NCI-H82 (cell line): ENCODE measurements at places on chromosomes 5 and 9.

DNA sequence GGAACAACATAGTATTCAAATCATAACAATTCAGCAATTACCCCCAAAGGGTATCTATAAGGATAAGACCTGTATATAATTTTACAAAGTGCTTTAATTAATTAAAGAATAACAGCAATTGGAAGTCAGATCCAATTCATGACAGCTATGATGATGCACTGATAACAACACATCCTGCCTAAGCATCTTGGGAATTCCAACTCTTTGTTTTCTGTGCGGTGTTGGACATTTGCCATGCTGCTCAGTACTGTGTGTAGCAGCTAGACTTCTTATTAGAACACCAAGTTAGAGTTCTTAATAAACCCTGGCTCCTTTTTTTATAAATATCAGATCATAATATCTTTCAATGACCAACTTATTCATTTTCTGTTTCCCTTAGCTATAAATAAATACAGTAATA lies 209.0 kb downstream of the SEC61B start:
- DNase-seq: no peak

- no peak for DNase-seq
Measured at GRCh38 chr9:109270971-109271925, 49.6 kb downstream of the EPB41L4B start.

DNA sequence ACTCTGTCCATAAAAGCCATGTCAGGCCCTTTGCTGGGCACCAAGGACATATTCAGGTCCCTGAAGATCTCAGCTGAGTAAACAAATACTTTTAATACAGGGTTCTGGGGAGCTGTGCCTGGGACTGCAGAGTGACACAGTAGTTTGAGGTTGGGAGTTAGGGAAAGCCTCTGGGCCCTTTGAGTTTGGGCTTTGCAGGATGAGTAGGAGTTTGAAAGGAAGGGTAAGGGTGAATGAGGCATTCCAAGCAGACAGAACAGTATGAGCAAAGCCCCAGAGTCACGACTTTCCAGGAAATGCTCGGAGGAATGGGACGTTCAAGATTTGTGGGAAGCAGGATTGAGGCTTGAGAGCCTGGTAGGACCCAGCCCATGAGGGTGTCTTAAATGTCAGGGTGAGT lies 13.3 kb downstream of the CRB2 start:
- DNase-seq: no peak

GRCh38 chr9:78314550-78314949 lies 17.6 kb downstream of the PSAT1 start:
- DNase-seq: no peak

DNA sequence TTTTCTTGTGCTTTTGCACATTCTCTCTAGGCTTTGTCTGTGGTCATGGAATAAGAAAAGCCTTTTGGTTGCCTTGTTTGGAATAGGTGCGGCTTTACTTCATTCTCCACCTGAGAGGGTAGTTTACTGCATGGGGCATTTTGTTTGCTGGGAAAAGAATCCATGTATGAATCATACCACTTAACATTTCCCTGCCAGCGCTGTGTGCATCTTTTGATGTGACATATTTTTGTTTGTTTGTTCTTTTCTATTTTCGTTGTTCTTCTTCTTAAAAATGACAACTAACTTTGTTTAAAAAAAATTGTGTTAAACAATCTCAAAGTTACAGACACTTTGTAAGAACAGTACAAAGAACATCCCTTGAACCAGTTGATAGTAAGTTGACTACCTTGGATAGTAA lies 113.2 kb downstream of the GCNT1 start:
- no peak for DNase-seq

- peak; percentile 42 for DNase-seq
Measured at GRCh38 chr9:120482424-120483186, 97.4 kb downstream of the CDK5RAP2 start.

- DNase-seq: no peak
Measured at GRCh38 chr5:87210743-87211142, 56.9 kb upstream of the RASA1 start.

- no peak for DNase-seq
Measured at GRCh38 chr9:138052322-138052615, 174.7 kb downstream of the CACNA1B start.

GRCh38 chr9:132880324-132880661 lies 1.6 kb downstream of the SPACA9 start:
- no peak for DNase-seq

- DNase-seq: no peak
Measured at GRCh38 chr5:142153674-142154448, 45.3 kb downstream of the NDFIP1 start.

DNA sequence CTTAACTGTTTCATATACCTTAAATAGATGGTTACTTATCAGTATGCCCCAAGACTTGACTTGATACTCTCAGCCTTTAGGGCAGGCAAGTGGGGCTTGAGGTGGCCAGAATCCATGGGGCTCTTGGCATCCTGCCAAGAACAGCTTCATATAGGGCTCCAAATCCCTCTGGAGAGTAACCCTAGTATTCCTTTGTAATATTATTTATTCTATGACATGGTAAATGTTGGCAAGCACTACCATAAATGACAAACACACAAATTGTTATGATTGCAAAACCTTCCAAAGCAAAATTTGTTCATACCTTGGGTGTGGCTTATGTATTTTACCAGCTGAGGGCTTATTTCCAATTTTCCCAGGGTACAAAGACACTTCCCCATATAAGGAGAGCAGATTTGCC lies 257.4 kb upstream of the TRPC7 start:
- DNase-seq: peak; percentile 57

- DNase-seq: no peak
Measured at GRCh38 chr9:104850786-104851545, 77.0 kb downstream of the ABCA1 start.

DNA sequence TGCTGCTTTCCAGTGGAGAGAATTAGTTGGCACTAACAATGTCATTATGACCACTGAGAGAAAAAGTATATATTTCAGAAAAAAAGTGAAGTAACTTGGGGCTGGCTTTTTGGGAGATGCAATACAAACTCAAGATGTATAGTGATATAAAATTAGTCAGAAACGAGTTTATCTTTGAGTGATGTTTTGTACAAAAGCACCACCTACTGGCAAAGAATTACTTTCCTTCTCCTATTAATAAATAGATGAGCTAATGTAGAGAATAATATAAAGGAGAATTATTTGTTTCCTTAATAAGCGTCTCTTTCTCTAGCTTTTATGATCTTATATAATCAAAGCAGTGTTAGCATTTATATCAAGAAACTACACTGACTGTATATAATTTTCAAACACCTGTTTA lies 158.8 kb downstream of the MEF2C start:
- peak; percentile 6 for DNase-seq

- no peak for DNase-seq
Measured at GRCh38 chr5:151737431-151737830, 21.0 kb downstream of the ATOX1 start.

GRCh38 chr5:39299962-39300361 lies 64.3 kb downstream of the C9 start:
- DNase-seq: no peak

DNA sequence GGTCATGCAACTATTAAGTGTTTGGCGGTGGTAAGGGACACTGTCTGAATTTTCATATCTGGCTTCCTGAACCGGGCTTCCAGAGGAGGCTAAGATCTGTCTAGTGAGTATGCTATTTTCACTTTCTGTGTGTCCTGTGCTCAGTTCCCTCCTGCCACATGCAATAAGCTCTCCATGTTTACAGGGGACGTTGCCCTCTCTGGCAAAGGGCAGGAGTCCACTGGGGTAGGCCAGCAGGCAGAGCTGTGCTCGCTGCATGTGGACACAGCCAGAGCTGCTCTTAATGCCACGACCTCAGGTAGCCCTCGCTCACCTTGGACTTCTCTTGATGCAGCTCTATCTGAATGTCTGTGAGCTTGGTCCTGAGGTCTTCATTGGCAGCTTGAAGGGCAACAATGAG lies 111.2 kb downstream of the JAKMIP2 start:
- DNase-seq: no peak

DNA sequence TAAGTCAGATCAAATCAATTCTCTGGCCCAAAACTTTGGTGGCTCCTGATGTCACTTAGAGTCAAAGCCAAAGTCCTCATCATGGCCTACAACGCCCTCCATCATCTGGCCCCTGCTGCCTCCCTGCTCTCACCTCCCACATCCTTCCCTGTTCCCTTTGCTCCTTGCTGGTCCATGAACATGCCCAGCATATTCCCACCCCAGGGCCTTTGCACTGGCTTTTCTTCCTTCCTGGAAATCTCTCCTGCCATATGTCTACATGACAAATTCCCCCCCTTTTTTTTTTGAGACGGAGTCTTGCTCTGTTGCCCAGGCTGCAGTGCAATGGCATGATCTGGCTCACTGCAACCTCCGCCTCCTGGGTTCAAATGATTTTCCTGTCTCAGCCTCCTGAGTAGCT lies 11.1 kb upstream of the PSD2 start:
- no peak for DNase-seq

DNA sequence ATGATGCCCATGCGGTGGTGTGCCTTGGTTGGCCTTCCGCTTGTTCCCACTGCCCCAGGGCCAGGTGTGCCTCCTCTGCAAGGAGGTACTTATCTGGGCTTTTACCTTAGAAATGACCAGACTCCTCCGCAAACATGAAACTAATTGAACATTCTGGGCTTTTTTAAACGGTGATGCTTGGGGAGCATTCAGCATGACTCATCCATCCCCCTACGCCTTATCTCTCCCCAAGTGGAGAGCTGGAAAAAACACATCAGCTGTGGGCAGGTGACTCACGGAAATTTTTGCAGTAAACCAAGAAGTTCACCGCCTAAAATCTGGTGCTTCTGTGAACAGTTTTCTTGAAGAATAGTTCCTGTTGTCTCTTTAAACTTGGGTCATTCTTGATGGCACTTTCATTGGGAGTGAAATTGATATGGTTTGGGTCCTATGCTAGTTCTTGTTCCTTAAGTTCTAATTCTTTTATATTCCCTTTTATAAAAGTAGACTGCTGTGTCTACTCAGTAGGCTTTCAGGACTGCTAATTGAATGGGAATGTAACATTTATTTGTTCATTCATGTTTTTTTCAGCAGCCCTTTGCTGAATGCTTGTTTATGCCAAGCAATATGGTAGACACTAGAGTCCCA lies 39.6 kb downstream of the SFXN1 start:
- DNase-seq: no peak

DNA sequence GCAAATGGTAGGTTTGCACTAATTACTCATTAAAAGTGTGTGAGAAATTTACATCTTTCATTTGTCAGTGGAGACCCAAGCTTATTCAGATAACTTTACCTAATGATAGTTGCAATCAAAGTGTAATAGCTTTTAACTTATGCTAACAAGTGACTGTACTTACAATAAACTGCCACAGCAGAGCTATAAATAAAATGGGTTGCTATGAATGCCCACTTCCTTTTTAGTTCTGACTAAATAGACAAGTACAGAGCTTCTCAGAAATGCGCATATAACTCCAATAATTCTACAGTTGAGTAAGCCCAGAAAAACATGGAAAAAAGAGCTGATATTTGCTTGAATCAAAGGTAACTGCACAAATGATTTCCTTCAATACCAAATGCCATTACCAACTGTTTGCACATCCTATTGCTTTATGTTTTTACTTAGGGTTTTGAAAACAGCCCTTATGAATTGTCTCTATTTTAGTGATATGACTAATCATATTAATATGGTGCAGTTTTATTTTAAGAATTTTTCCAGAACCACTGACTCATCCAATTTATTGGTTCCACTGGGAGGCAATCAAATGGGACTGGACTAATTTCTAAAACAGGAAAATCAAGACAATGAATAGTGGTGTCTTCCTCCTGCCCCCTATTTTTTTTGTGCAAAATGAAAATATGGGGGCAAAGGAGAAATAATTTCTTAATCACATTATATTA lies 84.1 kb downstream of the PPP2R2B start:
- DNase-seq: no peak

GRCh38 chr5:84791138-84791537 lies 406.5 kb upstream of the EDIL3 start:
- DNase-seq: no peak

- DNase-seq: no peak
Measured at GRCh38 chr9:5834214-5834613, 1.3 kb upstream of the ERMP1 start.

DNA sequence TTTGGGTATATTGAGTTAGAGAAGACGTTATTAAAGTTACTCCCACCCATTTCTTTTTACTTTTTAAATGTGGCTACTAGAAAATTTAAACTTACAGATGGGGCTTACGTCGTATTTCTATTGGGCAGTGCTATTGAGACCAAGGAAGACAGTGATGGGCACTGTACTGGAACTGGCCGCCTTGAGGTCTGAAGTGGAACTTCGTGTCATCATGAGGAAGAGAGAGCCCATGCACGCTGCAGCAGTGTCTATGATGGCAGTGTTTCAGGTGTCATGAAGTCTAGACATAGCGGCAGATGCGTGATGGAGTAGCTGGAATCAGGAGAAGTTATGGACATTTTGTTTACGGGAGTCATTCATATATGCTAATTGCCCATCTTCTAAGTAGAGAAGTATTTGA lies 143.7 kb downstream of the LRRC70 start:
- DNase-seq: no peak

DNA sequence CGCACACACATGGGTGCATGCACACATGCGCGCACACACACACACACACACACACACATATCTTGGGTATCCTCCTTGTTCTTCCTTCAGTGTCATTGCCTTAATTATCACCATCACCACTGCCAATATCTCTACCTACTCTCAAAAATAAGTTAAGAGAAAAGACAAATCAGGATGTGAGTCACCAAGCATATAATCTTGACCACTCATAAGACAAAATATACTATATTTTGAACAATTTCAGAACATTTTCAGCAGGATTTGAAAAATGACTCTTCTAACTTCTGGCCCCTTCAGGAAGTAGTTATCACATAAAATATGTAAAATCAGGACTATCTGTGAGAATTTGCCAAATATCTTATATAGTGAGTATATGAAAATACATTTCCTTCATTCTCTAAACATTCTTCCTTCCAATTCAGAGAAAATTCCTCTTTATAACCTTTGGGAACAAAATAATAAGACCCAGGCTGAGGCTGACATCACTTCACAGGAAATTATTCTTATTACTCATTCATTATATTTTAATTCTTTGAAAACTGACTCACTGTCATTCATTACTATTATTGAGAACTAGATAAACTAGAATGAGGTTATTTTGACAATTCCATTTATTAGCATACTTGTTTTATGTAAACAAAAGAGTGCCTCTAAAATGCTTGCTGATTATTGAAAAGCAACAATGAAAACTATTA lies 772.0 kb upstream of the ACO1 start:
- no peak for DNase-seq

- no peak for DNase-seq
Measured at GRCh38 chr5:40991168-40991980, 79.8 kb downstream of the MROH2B start.

DNA sequence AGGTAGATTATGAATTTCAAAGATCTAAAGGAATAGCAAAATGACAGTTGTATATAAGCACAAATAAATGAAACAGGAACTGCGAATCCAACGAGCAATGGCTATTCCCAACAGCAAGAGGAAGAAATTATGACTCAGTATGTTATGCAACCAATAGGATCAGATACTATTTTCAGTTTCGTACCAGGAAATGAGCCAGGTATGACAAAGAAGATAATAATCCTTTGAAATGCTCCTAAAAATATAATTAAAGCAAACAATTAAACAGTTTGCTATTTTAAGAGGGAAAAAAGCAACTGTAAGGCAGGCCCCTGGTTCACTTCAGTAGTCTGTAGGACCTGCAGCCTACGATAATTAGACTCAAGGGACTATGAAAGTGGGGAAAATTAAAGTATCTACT lies 58.9 kb downstream of the AUH start:
- no peak for DNase-seq
